SK-N-SH (cell line): ENCODE measurements at places on chromosomes 1 and 21.

GRCh38 chr21:44874240-44874496 is 678 bp upstream of the PTTG1IP start:
- H3K4me3 ChIP-seq: peak overlapping the region; percentile 88
- peaks cover 20% of the 10 kb centered on the region for H3K4me1 ChIP-seq
- peak overlapping the region; percentile 68 for H3K27ac ChIP-seq
- peak; percentile 45 for DNase-seq

- H3K4me3 ChIP-seq: no peak overlapping the region
- H3K4me1 ChIP-seq: peaks cover 15% of the 10 kb centered on the region; the same call in 1 of the 2 replicates
- H3K27ac ChIP-seq: no peak overlapping the region
- no peaks in the 10 kb centered on the region for H3K27me3 ChIP-seq
- DNase-seq: peak; percentile 65
- H3K36me3 ChIP-seq: no peaks in the 10 kb centered on the region
Measured at GRCh38 chr1:209202830-209203532, 380.5 kb upstream of the CAMK1G start.

DNA sequence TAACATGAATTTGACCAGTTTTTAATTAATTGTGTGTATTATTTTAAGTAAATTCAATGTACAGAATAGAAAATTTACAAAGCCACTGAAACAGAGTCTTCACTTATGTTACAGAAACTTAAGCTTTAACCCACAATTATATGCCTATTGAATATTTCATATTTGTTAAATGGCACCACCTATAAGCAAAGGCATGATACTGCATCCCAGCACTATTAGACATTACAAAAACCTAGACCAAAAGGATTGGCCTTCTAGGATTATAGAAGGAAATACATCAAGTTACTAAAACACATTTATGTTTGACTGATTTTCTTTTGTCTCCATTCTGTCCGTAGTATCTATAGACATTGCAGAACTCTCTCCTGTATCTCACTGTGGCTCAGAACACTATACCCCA is 578.1 kb downstream of the AJAP1 start:
- no peak overlapping the region for H3K4me3 ChIP-seq
- no peaks in the 10 kb centered on the region for H3K27me3 ChIP-seq
- no peak overlapping the region for H3K27ac ChIP-seq
- no peak for DNase-seq
- no peaks in the 10 kb centered on the region for H3K4me1 ChIP-seq

GRCh38 chr1:92188436-92189255 is 29.1 kb upstream of the C1orf146 start:
- no peak overlapping the region for H3K4me3 ChIP-seq
- no peak overlapping the region for H3K27ac ChIP-seq
- no peaks in the 10 kb centered on the region for H3K27me3 ChIP-seq
- H3K36me3 ChIP-seq: no peaks in the 10 kb centered on the region
- peaks cover 17% of the 10 kb centered on the region for H3K4me1 ChIP-seq
- DNase-seq: no peak

DNA sequence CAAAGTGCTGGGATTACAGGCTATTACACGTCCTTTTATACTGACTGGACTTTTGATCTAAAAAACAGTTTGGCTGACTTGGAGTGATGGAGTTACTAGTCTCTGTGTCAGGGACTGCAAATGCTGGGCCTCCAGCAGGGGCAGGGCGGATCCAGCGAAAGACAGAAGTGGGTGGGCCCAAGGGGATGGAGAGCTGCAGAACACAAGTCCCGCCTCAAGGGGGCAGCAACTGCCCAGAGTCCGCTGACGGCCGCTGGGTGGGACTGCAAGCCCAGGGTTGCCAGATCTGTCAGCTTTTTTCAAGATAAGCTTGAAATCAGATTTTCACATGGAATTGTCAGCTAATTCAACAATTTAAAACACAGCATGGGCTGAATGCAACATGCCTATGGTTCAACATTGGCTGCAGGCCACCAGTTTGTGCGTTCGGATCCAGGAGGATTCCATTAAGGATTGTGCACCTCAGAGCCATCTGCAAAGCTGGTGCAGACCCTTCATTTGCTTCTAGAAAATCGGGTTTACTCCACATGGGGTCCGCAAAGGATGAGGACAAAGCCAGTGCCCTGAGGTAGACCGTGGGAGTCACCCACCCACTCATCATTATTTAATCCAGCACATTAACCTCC is 10.7 kb downstream of the STMN1 start:
- peaks cover 15% of the 10 kb centered on the region; the same call in 1 of the 2 replicates for H3K4me1 ChIP-seq
- peak overlapping the region; percentile 69 for H3K27ac ChIP-seq
- no peaks in the 10 kb centered on the region for H3K27me3 ChIP-seq
- no peak overlapping the region for H3K4me3 ChIP-seq
- peak; percentile 95 for DNase-seq
- peaks cover 37% of the 10 kb centered on the region for H3K36me3 ChIP-seq

- no peak overlapping the region for H3K4me3 ChIP-seq
- H3K36me3 ChIP-seq: no peaks in the 10 kb centered on the region
- H3K27ac ChIP-seq: no peak overlapping the region
- no peak for DNase-seq
Measured at GRCh38 chr1:160781186-160781766, 14.7 kb upstream of the LY9 start.
